Stimulated activated CD4-positive, alpha-beta T cell treated with anti-CD3 and anti-CD28 coated beads, TNF-alpha, amount 100 ng/mL, for 48 hours (primary cell): ENCODE measurements at places on chromosomes 16 and 17.

- DNase-seq = no peak
Observed at GRCh38 chr16:5506021-5506420, 408.4 kb upstream of the EEF2KMT start.

DNA sequence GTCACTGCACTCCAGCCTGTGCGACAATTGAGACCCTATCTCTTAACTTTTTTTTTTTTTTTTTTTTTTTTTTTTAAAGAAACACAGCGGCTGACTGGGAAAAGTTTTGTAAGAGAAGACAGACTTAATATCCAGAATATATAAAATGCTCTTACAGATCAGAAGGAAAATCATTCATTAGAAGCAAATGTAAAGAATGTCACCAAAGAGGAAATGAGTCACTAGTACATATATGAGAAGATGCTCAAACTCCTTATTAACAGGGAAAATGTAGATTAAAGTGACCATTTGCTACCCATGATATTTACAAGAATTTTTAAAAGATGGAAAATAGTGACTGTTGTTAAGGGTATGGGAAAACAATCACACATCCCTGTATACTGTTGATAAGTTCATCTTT is 48.9 kb downstream of the RABEP1 start:
- no peak for DNase-seq

DNA sequence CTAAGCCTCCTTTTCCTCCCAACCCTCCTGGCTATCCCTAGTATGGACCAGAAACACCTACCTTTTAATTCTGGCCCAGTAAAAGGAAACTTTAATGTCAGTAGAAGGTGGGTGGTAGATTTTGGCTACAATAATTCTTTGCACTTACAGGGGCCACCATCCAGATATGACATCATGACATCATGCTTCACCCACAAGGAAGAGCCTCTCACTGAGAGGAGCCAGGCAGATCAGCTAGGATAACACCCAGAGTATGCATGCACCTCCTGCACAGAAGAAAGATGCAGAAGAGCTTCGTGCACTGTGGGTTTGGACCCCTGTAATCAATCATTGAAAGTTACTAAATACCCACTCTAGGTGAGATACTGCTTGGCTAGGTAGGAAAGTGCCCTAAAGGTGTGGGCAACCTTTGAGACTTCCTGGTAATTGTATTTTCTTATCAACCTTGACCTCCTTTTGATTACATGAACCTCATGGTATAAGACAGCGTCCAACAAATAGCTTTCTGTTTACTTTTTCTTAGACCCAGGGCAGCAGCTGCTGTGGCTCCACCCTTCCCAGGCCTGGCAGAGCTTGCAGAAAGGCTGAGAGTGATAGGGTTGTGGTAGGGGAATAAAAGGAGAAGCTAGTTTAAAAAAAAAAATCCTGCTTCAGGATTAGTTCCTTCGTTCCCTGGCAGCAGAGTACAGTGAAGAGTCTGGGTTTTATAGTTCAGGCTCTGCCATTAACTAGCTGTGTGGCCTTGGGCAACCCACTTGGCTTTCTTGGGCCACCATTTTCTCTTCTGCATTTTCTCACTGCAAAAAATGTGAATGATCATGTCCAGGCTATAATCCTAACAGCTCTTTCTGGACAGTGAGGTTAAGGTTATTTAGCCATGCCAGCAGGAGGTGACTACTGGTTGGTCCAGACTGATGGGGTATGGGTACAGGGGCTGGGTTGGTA is 6.2 kb downstream of the MAP3K14 start:
- no peak for DNase-seq

DNA sequence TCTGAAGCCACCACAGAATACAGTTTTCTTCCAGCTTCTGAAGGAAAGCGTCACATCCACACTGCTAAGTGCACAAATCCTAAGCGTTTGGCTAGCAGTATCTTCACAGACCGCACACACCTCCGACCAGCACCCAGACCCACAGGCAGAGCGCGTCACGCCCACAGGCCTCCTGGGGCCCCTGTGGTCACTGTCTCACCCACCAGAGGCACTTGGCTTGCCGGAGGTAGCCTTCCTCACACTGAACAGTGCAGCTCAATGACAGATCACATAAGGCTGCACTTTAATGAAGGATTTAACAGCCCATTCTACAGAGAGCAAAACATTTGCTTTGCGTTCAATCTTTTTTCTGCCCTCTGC is 21.2 kb downstream of the SPHK1 start:
- DNase-seq = no peak

DNA sequence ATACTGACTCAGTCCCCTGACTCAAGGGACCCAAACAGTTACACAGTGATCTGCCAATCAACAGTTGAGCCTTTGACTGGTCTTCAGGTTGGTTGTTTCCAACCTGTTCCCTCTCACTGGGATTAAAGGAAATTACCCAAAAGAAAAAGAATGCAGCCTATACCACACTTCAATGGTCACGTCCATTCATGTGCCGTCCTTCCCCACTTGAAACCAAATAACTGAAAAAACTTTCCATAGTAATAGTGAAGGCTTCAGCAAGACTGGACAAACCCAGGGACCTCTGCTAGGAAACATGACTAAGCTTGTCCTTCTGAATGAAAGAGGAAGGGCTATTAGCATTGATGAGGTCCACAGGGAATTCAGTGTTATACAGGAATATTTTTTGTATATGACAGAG is 30.6 kb downstream of the MRPS23 start:
- no peak for DNase-seq

DNA sequence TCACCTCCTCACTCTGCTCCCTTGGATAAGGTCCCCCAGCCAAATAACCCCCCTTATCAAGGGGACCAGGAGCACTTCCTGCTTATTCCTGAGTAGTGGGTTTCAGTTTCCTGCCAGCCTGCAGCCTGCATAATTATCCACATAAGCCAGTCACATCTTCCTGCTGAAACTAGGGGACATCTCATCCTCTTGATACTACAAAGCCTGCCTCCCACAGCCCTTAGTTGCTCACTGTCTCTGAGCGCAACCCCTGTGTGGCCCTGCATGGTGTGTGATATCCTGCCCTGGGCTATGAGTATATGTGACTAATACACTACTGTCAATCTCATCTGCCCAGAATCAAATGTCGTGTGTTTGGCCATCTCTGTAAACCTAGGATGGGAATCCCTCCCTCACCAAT is 8.0 kb upstream of the XYLT2 start:
- no peak for DNase-seq

- no peak for DNase-seq
Observed at GRCh38 chr17:16211590-16211989, 3.7 kb downstream of the NCOR1 start.

GRCh38 chr16:84673561-84673960 is 25.2 kb downstream of the KLHL36 start:
- DNase-seq = no peak

- no peak for DNase-seq
Observed at GRCh38 chr17:75876938-75877751, 1.2 kb downstream of the TRIM47 start.

DNA sequence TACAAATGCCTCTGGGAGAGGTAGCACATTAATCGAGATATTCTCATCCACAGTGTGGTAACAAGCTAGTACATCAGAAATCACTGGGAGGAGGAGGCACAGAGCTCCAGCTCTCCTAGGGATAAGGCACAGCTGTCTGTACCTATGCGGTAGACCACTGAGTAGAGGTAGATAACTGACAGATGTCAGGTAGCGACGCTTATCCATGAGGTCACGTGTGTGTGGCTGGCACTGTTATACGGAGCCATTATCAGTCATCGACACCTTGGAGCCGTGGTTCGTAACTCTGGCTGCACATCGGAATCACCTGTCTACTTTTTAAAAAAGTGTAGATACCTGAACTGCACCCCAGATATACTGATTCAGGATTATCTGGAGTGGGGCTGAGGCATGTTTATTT is 102.4 kb downstream of the SNX11 start:
- DNase-seq = no peak

DNA sequence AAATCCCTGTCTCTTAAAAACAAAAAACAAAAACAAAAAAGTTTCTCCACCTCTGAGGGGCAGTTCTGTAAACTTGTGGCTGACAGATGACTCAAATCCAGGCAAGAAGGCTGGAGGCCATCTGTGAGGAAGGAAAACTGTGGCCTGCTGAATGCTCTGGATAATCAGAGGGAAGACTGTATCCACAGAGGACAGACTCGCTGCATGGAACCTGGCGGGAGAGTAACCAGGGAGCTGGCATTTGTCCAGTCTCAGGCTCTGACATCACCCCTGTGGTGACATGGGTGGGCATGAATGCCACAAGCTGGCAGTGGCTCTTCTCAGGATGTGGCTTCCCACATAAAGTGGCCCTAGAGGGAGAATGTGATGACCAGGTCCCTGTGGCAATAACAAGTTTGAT is 2.8 kb upstream of the KSR1 start:
- DNase-seq = no peak

DNA sequence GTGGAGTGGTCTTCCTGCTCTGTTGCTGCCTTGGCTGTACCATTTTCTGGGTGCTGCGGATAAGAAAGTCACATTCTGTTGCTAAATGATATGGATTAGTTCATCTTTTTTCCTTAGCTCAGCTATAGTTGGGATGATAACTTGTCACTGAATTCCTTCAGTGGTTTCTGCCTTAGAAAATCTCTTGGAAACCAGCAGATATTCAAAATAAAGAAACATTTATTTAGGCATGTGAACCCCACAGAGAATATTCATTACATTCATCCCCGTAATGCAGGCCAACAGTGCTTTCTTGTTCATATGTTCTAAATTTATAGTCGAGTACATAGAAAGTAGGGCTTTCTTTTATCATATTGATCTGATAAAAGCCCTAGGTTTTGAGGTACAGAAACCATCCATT is 151.3 kb downstream of the CYB561 start:
- no peak for DNase-seq

- no peak for DNase-seq
Observed at GRCh38 chr17:32755045-32755805, 121.7 kb downstream of the MYO1D start.

DNA sequence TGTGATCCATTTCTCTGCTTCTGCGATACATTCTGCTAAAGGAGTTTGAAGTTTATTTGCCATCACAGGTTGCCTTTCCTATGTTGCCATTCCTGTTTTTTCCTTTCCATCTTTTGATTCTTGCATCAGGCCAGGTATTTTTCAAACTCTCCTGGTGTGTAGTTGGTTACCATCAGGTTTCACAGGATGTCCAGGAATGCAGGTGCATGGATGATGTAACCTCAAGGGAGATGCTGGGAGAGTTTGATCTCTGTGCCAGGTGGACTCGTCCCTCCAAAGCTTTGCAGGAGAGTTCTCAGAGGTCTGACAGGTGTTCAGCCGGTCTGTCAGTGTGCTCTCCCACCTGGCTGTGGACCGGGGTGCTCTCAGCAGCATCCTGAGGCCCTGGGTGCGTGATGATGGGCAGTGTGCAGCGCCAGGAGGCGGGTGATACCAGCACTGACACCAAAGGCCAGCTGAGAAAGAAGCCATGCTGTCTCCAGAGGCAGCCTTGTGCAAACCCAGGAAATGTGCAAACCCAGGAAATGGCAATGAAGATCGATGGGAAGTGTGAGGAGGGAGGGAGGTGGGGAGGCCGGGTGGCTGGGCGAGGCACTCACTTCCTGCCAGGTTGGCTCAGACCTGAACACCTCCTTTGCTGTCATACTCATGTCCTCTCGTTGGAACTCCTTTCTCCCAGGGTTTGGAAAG is 1.7 kb downstream of the ATP2C2 start:
- DNase-seq = no peak

- no peak for DNase-seq
Observed at GRCh38 chr17:57350266-57350665, 93.9 kb downstream of the MSI2 start.

DNA sequence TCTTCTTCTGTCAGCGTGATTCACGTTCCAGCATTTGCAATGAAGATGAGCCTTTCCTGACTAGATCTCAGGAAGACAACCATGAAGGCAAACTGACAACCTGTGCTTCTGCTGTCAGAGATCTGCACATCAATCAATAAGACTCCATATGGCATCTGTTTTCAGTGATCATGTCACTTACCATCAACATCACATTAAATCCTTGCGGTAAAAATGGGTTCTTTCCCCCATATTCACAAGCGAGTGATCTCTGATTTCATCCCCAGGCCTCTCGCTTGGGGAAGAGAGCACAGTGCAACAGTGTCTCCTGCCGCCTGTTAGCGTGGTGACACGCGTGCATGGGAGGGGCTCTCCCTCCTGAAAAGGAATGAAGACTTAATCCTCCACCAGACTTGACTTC is 11.1 kb downstream of the NACA2 start:
- no peak for DNase-seq

DNA sequence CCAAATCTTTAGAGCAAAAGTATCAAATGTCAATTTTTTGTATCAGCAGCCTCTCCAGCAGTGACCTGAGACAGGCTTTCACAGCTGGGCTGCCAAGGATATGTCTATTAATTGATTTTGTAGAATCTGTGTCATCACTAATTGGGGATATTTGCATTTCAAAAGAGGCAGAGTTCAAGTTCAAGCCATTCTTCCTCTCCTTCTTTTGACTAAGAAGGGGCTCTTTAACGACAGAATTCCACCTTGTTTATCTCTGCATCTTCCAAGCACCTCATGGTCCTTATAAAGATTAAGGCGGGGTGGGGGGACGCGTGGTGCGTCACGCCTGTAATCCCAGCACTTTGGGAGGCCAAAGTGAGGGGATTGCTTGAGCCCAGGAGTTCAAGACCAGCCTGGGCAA is 15.2 kb upstream of the BHLHA9 start:
- DNase-seq = no peak

DNA sequence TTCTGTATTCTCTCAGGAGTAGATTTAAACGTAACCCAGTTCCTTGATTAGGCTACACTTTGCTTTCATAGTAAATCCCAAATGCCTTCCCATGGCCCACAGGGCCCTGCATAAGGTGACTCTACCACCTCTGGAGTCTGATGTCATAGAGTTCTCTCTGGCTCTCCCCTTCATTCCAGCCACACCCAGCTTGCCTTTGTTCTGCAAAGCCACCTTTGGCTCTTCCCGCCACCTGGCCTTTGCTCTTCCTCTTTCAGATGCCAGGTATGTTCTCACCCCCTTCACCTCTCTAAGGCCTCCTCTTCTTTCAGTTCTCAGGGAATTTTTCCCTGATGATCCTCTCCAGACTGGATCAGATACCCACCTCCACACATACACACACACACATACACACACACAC is 141.3 kb upstream of the HSBP1 start:
- DNase-seq = no peak

DNA sequence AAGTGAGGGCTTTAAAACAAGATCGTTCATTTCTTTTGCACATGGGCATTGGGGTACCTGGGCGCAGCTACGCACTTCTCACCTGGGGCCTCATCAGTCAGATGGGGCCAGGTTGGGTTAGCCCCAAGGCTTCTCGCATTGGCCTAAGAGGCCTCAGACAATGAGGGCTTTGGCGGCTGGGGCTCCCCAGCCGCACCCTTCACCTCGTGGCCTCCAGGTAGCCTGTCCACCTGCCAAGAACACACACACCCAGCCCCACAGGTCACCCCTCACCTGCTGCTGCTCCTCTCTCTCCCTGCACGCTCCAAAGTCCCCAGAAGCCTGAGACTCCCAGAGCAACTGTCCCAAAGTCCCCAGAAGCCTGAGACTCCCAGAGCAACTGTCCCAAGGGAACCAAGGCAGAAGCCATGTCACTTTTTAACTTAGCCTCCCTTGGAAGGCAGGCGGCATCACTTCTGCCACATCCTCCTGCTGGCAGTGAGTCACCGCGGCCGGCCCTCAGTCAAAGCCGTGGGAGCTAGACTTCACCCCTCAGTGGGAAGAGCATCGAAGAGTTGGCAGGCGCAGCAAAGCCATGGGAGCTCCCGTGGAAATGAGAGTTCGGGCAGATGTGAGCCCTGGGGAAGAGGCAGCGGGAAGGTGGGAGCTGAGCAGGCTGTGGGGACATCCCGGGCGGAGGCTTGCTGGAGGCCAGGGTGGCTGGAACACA is 78.9 kb upstream of the PLCG2 start:
- no peak for DNase-seq

GRCh38 chr17:42681976-42682721 is at the start of gene CNTNAP1:
Gene CNTNAP1 (plus strand): TSS chr17:42682531. CDS start chr17:42682830, 299 bp downstream.
- DNase-seq = no peak

- no peak for DNase-seq
Observed at GRCh38 chr16:81310045-81310644, 4.6 kb upstream of the GAN start.
